ENCODE measurements at places on chromosomes 12 and 14.

DNA sequence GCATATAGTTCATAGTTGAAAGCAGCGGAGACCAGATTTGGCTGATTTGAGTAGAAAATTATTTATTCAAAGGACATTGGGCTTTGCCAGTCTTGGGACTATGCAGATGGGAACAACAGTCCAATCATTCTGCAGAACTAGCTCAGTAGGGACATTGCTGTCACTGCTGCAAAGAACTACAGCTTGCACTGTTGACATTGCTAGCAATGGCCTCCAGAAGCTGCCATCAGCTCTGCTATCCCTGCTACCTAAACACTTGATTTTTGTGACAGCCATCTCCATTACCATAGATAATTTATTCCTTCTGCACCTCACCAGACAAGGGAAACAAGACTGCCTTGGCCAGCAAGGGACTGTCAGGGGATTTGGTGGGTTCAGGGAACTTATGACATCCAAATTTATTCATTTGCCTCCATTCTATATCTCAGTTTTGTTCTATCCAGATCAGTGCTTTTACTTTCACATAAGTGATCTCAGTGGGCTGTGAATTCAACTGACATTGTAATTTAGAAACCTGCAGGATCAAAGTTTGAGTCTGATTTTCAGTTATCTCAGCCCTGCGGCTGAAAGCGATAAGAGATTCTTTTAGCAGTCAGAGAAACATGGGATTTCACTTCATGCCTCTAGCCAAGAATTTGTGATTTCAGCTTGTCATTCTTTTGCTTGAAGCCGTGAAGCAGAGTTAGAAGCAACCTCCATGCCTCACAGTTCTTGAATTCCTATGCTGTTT lies 136.7 kb upstream of the FBXO33 start:
- DNase-seq = no peak

DNA sequence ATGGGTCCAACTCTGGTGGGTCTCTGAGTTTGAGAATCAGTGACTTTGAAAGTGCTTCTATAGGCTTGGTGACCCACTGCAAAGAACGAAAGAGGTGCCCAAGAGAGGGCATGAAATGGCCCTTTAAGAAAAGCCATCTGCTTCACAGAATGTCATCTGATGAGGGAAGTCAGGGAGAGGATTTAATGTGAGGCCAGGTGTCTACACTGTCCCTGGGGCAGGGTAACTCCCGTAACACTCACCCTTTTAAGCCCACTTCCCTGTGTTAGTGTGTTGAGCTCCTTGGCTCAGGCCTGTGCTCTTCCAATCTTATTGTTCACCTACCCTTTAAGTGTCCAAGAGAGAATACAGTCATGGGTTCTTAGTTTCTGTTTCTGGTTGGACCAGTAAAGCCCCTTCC lies 16.4 kb upstream of the SRSF5 start:
- no peak for DNase-seq

DNA sequence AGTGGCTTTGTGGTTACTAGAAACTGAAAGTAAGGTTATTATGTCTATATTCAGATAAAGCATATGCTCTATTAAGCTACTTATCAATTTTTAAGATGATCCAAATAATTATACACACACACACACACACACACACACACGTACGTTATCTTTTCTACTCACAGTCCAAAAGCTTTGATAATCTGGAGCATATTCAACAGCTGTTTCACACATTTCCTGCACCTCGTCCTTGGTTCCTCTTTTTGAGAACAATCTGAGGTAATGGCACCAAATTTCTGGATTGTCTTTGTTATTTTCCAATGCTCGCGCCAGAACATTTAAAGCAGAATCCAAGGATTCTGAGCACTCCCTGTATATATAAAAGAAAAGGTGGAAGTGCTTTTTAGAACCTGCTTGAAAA lies 37.5 kb downstream of the ZFC3H1 start:
- no peak for DNase-seq

GRCh38 chr14:94638961-94639817 lies 27.0 kb downstream of the SERPINA3 start:
- DNase-seq = no peak

- DNase-seq = no peak
Measured at GRCh38 chr12:106106892-106107291, 31.9 kb downstream of the NUAK1 start.

- no peak for DNase-seq
Measured at GRCh38 chr12:53695152-53696145, 19.6 kb upstream of the ATP5MC2 start.

- DNase-seq = no peak
Measured at GRCh38 chr12:4762773-4763172, 42.6 kb downstream of the GALNT8 start.

DNA sequence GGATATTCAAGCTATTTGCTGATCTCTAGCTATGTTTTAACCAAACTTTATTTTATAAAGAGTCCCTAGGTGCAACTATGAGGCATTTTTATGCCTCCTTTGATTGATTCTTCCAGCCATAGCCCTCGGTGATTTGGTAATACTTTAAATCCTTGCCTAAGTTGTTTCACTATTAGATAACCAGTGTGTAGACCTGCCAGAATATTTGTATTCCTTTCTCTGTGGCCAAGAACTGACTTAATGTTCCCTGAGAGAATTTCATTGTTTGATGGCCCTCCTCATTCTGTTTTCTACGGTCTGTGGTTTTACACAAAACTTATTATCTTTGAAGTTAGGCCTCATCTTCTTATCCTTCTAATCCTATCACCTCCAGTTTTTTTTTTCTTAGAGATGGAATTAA lies 109.7 kb upstream of the MDGA2 start:
- no peak for DNase-seq

DNA sequence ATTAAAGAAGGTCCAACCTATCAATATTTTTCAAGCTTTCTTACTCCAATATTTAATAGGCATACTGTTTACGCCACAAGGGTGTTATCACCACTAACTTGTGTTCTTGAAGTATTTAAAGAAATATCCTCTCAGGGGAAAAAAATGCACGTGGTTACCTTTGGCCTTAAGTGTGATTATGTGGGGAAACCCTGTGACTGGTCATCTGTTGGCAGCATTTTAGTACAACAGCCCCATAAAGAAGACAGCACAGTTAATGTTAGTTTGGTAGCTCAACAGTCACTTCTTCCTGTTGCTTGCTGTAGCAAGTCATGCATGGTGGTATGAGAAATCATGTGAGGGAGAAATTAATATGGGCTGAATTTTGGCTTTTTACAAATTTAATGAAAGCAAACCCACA lies 1021.5 kb upstream of the TMEM132C start:
- no peak for DNase-seq

GRCh38 chr12:109618082-109618481 lies 44.5 kb downstream of the MVK start:
- no peak for DNase-seq

GRCh38 chr12:30746190-30746589 lies 8.6 kb downstream of the CAPRIN2 start:
- DNase-seq = no peak

DNA sequence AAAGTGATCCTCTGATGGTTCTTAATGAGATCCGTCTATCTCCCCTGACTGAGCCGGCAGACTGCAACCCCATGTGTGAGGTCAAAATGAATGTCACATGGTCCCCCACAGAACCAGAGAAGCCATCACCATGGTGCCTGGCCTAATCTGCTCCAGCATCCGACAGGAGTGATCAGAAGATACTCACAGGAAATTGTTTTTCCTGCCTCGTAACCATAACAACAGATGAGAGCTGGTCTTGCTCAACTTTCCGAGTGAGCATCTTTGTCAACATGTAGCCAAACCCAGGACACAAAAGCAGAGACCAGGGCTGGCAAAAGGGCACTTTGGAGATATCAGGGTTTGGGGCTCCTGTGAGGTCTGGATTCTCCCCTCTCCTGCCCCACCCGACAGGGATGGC lies 72.1 kb upstream of the C14orf180 start:
- DNase-seq = no peak

DNA sequence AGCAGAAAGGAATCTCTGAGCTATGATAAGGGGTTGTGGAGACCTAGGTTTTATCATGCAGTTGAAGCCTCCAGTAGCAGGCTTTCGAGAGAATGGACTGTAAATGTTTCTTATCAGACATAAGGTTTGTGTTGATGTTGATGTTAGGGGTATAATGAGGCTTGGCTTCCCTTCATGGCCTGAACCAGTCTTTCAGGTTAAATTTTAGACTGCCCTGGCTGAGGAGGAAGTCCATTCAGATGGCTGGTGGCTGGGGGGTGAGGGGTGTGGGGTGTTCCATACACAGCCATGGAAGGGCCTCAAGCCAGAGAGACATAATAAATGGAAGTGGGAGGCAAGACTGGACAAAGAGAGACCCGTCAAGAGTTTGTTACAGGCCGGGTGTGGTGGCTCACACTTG lies 65.1 kb downstream of the IRF2BPL start:
- no peak for DNase-seq

DNA sequence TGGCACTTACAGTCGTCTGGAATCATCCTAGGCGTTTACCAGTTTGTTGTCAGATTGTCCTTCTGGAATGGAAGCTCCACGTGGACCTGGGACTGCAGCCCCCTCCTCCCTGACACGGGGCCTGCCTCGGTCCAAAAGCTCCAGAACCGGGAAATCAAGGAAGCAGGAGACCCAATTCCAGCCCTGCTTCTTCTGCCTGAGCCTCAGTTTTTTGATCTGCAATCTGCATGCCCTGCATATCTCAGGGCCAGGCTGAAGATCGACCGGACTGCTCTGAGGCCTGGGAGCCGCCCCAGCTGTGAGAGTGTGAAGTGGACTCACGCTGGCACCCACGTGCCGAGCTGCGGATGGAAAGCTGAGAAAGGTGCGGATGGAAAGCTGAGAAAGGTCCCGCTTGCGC lies 98.6 kb downstream of the SETD3 start:
- DNase-seq = no peak

- no peak for DNase-seq
Measured at GRCh38 chr14:75234173-75235115, 44.2 kb upstream of the FOS start.

- DNase-seq = no peak
Measured at GRCh38 chr12:42728287-42728686, 138.7 kb upstream of the PRICKLE1 start.

DNA sequence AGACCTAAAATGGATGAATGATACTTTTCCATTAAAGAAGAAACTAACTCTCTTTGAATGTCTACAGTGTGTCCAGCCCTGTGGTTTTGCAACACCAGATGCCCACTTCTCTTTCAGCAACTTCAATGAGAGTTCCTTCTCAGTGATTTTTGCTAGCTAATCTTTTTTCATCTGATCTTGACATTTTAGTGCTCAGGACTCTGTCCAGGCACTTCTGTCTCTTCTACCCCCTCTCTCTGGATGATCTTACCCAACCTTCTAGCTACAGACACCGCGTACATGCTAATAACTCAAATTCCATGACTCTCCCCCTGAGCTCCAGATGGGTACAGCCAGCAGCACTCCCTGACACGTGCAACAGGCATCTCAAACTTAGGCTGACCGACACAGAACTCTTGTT lies 161.1 kb upstream of the FOXN3 start:
- DNase-seq = no peak

GRCh38 chr14:65258391-65258790 lies 154.1 kb upstream of the FUT8 start:
- no peak for DNase-seq

DNA sequence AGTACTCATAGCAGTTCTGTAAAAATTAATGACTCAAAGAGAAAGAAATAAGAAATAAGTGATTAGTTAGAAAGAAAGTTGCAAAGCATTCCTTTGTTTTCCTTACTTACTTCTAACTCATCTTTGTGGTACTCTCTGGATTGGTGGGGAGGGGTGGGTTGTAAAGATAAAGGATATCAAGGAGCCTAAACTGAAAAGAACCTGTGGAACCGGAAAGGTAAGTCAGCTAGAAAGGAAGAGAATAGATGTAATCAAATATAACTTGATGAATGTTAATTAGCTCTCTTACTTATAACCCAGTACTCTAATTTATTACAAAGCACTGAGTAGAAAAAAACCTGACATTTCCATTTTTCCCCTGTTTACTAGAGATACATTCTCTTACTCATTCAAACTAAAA lies 37.5 kb upstream of the KRR1 start:
- no peak for DNase-seq

DNA sequence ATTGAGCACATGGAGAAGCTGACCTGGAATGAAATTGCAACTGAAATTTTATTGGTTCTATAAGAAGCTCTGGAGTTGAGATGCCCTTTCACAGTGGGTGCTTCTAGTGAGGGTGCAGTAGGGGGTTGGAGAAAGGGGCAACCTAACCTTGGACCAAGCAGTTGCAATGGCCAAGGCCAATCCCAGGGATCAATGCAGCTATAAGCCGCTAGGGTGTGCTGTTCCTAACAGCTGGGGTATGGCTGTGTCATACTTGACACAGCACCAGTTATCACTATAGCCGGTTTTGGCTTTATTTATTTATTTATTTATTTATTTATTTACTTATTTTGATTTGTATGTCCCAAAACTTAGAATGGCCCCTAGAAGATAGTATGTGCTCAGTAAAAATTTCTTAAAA lies 505.9 kb downstream of the FLRT2 start:
- DNase-seq = no peak

DNA sequence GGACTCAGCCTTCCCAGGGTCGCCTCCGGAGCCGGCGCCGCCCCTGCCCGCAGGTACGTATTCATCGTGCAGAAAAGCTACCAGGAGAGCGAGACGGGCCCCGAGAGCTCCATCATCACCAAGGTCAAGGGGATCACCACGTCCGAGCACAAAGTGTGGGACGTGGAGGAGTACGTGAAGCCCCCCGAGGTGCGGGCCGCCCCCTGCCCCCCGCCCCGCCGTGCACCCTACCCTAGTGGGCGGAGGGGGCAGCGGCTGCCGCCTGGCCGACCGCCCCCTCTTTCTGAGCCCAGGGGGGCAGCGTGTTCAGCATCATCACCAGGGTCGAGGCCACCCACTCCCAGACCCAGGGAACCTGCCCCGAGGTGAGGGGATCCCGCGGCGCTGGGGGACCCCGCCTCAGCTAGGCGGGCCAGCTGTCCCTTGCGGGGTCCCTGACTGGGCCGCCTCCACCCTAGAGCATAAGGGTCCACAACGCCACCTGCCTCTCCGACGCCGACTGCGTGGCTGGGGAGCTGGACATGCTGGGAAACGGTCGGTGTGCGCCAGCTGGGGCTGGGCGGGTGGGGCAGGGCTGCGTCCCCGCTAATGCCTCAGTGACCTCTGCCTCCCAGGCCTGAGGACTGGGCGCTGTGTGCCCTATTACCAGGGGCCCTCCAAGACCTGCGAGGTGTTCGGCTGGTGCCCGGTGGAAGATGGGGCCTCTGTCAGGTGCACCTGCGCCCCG lies 973 bp downstream of the P2RX2 start:
- no peak for DNase-seq

- DNase-seq = no peak
Measured at GRCh38 chr12:55675666-55676065, 32.0 kb downstream of the ITGA7 start.

GRCh38 chr12:52119398-52120254 lies 40.1 kb downstream of the SMIM41 start:
- DNase-seq = no peak
